ENCODE measurements at places on chromosomes 11 and 22.

DNA sequence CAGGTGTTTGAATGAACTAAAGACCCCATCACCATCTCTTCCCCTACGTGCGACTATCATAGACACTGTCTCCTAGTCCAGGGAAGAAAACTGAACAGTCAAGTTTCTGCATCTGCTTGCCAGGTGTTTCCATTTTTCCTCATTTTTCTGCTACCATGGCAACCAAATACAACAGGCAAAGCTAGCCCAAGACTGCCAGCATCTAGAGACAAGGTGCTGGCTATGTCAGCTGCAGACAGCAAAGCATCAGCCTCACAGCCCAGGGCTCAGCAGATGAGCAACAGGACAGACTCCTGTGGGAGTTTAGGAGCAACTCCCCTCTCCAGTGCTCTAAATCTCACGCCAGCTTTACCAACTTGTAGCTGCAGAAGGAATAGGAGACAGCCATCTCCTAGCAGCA, 124.3 kb downstream of the C11orf58 start:
- DNase-seq = no peak

- no peak for DNase-seq
These were observed 447.7 kb downstream of the TBC1D22A start for GRCh38 chr22:47210112-47210657.

DNA sequence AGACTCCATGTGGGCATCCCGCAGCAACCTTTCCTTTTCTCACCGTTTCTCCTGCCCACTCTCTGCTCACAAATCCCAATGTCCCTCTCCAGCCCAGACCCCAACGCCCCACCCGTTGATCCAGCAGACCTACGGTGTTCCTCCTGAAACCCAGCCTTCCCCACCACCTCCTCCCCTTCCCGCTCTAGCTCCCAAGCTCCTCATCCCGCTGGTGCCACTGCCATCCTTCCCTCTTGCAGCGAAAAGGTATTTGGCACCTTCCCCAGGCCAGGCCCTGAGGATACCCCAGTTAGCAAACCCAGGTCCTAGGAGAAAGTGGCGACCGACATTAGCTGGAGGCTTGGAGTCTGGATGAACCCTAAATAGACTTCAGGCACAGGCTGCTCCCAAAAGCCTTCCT, 84.0 kb upstream of the RTL6 start:
- DNase-seq = no peak

DNA sequence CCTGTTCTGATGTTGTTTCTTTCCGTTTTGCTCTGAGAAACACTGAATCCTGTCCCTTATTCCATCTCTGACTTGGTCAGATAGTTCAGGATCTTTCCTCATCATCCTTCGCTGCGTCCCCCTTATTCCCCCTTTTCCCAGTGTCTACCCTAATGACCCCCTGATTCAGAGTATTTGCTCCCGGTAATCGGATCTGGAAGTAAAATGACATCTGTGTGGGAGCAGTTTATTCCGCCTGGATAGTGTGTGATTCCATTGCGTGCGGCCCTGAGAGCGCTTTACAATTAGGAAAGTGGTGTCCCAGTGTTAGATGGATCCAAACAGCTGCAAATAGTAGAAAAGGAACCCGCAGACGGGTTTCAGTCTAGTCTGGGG, 606 bp downstream of the DRG1 start:
- DNase-seq = no peak

- DNase-seq = no peak
These were observed 825 bp downstream of the FBXO3 start for GRCh38 chr11:33773404-33773986.

- no peak for DNase-seq
These were observed 575.9 kb upstream of the ANO3 start for GRCh38 chr11:25755918-25756584.

DNA sequence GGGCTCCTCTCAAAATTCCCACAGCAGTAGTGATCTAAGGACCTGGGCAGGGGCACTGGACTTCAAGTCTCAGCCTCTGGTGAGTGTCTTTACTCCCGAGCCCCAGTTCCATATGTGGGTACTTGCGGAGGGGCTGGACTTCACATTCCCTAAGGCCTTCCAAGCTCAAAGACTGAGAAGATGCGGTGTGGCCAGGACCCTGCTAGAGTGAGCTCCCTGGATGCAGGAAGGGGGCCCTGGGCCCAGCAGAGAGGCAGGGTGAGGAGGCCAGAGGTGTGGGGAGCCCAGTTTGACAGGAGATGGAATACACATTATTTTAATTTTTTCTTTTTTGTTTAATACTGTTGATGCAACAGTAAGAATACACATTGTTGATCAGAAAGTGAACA, 83.7 kb downstream of the IGLL1 start:
- DNase-seq = no peak

GRCh38 chr11:20611892-20612291, 12.5 kb downstream of the SLC6A5 start:
- no peak for DNase-seq

DNA sequence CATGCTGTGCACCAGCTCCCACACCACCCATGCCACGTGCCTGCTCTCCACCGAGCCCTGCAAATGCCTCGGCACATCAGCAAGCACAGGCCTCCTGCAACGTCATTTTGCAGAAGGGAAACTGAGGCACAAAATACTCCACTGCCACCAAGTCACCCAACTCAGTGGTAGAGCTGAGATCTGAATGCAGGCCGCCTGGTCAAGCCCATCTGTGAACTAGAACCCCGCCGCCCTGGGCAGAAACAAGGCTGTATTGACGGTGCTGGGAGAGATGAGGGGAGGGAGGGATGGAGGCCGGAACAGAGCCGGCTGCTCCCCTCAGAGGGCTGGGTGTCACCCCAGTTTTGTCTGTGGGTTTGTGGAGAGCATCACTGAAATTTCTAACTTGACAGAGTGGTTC, 81.4 kb downstream of the CDKN1C start:
- no peak for DNase-seq

GRCh38 chr22:37601540-37602442, 6.8 kb upstream of the GGA1 start:
- no peak for DNase-seq

- no peak for DNase-seq
These were observed 399.5 kb downstream of the ETS1 start for GRCh38 chr11:128187835-128188234.

DNA sequence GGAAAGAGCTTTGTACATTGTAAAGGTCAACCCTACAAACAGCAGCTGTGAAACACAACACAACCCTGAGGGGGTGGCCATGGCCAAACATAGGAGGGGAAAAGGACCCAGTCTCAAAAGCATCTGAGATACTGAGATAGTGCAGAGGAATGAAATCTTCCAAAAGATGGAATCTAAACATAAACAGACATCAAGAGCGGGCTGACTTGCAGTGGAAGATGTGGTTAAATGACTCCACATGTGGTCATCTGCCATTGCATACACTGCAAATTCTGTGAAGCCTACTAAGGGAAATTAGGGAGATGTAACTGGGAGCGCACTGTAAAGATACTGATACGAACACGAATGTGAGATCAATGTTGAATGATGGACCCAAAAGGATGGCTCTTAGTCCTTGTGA, 22.0 kb downstream of the BDNF start:
- DNase-seq = no peak

DNA sequence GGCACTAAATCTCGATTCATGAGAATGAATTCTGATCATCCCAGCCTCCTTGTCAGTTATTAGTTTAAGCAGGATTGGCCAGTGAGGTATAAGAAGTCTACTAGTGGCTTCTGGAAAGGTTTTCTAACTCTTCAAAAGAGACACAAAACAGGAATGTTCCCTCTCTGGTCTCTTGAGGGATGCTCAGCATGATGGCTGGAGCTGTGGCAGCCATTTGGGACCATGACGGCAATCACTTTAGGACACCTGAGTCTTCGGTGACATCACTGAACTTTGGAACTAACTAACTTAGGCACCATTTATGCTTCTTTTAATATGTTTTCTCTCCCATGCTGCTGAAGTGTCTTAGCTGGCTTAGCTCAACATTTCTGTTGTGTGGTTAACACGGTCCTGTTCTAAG, 20.2 kb upstream of the CRY2 start:
- no peak for DNase-seq

Measured in esophagus squamous epithelium (tissue), 5 donors.